ENCODE measurements at places on chromosomes 6 and 20. TPM values are rescaled to one million over a fixed set of nuclear protein-coding genes. Genes with fewer than 3 reads are reported as not detected.

Gene HLA-DQA2
- total RNA-seq: 2.4 TPM

Gene SULF2
- 74.8 TPM for total RNA-seq

Gene PACRG
- total RNA-seq: 3.2 TPM

DNA sequence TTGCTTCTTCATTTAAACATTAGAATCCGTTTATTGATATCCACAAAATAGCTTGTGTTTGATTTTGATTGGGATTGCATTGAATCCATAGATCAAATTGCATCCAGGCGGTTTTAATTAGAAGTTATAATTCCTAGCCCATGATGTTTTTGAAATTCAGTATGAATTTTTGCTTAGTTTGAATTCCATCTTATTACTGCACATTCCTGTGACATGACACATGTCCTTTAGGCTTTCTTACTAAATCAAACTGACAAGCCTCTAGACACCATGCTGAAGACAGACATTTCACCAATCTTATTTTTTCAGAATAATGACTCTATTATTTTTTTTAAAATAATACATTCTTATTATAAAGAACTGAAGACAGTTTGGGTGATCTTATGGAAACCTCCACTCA, 21.4 kb upstream of the PI16 start:
- no peak for DNase-seq

DNA sequence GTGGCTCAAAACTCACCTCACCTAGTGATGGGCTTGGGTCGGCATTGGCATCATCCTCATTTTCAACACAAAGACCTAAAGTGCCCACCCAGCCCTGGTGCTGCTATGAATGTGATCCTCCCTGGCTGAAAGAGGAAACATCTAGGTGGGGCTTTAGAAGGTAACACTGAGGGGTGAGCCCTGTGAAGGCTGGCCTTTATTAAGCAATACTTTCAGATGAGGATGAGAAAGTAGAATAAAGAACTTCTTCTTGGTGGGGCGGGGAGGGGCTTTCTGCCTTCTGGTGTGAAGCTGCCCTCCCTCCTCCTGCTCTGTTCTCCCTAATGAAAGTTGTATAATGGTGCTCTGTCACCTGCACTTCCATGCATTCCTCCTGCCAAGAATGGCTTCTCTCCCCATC, 133.0 kb upstream of the TRAF3IP2 start:
- DNase-seq: no peak

DNA sequence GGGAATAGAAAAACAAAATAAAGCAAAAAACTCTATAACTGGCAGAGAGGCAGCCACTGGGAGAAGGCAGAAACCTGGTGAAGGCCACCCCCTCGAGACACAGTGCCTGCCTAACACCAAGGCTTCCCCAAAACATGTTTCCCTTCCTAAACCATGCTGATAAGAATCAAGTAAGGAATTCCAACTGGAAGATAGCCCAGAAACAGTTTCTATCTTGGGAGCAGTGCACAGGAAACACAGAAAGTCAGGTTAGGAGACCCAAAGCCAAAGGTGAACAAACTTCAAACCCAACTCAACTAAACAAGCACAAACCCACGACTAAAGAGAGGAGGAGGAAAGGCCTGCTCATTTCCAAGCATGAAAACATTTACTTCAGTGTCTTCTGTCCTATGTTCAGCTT, 433.7 kb upstream of the RGS17 start:
- DNase-seq: no peak

- no peak for DNase-seq
Measured at GRCh38 chr6:142455957-142456589, 154.3 kb downstream of the ADGRG6 start.

DNA sequence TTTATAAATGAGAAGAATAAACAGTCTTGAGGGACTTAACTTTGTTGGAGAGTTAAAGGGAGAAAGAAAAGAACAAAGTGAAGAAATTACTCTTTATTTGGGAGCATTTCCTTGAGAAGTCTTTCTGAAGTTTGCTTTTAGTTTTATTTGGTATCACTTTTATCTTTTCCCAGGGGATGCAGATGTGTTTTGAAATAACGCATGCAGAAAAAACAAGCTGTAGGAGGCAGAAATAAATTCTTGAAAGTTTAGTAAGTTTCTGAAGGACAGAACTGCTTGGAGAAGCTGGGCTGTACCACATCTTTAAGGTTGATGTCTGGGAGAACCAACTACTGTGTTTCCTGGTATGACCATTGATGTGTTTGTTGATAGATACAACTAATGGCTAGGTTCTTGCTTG, 75.0 kb downstream of the PLCB4 start:
- no peak for DNase-seq

- no peak for DNase-seq
Measured at GRCh38 chr20:2986466-2986865, 57.0 kb upstream of the GNRH2 start.
